ENCODE measurements at places on chromosomes 6 and 20.

GRCh38 chr6:148448369-148449012 is 105.9 kb downstream of the SASH1 start:
- DNase-seq = no peak
- no peak overlapping the region for H3K27ac ChIP-seq
- peaks cover 6% of the 10 kb centered on the region for H3K36me3 ChIP-seq
- H3K4me3 ChIP-seq = no peak overlapping the region
- H3K4me1 ChIP-seq = no peaks in the 10 kb centered on the region

GRCh38 chr6:163717106-163717764 is 302.7 kb downstream of the QKI start:
- H3K27me3 ChIP-seq = no peaks in the 10 kb centered on the region
- no peaks in the 10 kb centered on the region for H3K4me1 ChIP-seq
- H3K27ac ChIP-seq = no peak overlapping the region
- no peak overlapping the region for H3K4me3 ChIP-seq
- H3K36me3 ChIP-seq = no peaks in the 10 kb centered on the region
- peak; percentile 22 for DNase-seq

- H3K27me3 ChIP-seq = peaks cover 41% of the 10 kb centered on the region
- DNase-seq = peak; percentile 92
- no peak overlapping the region for H3K27ac ChIP-seq
- H3K4me1 ChIP-seq = peaks cover 16% of the 10 kb centered on the region
Measured at GRCh38 chr20:21702553-21703470, 2.7 kb upstream of the PAX1 start.

DNA sequence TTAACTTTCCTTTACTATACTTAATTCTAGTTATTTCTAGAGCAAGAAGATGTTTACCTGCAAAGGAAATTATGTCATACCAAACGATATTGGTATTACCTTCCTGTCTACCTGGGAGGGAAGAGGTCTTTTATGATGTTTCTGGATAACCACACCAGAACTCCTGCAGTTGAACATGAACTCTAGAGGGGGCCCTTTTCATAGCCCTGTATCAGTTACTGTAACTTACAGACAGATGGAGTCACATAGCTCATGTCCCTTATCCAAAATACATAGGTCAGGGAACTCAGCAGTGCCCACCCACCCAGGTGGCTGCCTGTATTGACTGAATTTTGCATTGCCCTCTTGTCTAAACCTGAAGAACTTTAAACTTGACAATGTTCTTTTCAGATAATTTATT is 35.1 kb upstream of the MYL9 start:
- H3K27ac ChIP-seq = no peak overlapping the region
- H3K36me3 ChIP-seq = peaks cover 43% of the 10 kb centered on the region
- no peak for DNase-seq
- no peaks in the 10 kb centered on the region for H3K4me1 ChIP-seq

Data from lung (tissue), 17 donors.